ENCODE measurements at places on chromosomes 12 and 14.

GRCh38 chr12:124520265-124520701 is 47.1 kb downstream of the NCOR2 start:
- H3K4me3 ChIP-seq = no peak overlapping the region
- peaks cover 50% of the 10 kb centered on the region for H3K4me1 ChIP-seq
- no peak for DNase-seq

DNA sequence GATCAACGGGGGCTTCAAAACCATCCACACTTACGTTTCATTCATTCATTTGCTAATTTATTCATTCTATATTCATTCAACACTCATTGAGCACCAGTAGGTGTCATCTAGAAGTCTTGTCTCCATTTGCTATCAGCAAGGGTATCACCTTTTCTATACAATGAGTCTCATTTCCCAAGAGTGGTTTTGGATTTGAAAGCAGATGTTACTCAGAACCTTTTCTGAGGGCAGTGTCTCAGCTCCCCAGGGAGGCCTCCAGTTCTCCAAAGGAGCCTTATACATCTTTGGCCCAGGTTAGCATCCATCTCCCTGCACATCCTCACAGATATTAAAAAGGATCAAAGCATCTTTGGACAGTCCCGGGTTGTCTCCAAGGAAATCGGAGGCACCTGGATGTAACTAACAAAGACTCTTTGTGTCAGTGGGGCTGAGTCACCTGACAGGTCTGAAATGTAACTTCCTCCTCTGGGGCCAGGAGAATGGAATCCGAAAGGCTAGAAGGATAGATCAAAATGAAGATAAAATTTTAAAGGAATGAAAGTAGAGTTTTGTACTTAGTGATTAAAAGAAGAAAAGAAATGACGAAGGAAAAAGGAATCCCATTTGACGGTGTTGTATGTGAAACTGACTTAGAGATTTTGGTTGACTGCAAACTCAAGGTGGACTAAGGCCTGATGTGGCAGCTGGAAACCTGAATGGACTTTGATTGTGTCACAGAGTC is 103.0 kb downstream of the VCPKMT start:
- DNase-seq = peak; percentile 81
- peak overlapping the region; percentile 95 for H3K27ac ChIP-seq
- peaks cover 39% of the 10 kb centered on the region for H3K4me1 ChIP-seq
- H3K36me3 ChIP-seq = no peaks in the 10 kb centered on the region
- H3K4me3 ChIP-seq = no peak overlapping the region
- H3K27me3 ChIP-seq = no peaks in the 10 kb centered on the region

GRCh38 chr12:24328261-24328660 is 378.8 kb upstream of the SOX5 start:
- no peaks in the 10 kb centered on the region for H3K36me3 ChIP-seq
- no peak overlapping the region for H3K27ac ChIP-seq
- no peak overlapping the region for H3K4me3 ChIP-seq
- no peaks in the 10 kb centered on the region for H3K4me1 ChIP-seq
- H3K27me3 ChIP-seq = no peaks in the 10 kb centered on the region
- no peak for DNase-seq

DNA sequence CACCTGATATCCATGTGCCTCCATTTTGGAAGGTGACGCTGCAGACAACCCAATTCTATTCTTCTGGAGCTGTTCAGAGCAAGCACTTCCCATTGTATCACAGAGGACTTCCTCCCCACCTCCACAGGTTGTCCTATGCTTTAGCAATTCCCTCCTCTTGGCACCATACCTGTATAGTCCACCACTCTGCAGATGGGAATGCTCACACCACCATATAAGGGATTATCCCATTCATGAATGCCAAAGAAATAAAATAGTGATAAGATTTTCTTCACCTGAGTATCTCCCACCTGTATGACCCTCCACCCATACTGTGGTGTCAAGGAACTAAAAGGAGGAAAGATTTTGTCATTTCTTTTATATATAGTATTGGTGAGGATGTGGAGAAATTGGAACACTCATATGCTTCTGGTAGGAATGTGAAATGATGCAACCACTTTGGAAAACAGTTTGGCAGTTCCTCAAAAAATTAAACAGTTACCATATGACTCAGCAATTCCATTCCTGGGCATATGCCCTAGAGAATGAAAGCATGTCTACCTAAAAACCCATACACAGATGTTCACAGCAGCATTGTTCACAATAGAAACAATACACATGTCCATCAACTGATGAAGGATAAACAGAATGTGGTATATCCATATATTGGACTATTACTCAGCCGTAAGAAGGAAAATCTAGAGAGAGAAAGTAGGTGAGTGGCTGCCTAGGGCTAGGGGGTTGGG is 75.2 kb downstream of the FIGNL2 start:
- no peaks in the 10 kb centered on the region for H3K27me3 ChIP-seq
- no peak for DNase-seq
- H3K36me3 ChIP-seq = no peaks in the 10 kb centered on the region
- no peak overlapping the region for H3K4me3 ChIP-seq

DNA sequence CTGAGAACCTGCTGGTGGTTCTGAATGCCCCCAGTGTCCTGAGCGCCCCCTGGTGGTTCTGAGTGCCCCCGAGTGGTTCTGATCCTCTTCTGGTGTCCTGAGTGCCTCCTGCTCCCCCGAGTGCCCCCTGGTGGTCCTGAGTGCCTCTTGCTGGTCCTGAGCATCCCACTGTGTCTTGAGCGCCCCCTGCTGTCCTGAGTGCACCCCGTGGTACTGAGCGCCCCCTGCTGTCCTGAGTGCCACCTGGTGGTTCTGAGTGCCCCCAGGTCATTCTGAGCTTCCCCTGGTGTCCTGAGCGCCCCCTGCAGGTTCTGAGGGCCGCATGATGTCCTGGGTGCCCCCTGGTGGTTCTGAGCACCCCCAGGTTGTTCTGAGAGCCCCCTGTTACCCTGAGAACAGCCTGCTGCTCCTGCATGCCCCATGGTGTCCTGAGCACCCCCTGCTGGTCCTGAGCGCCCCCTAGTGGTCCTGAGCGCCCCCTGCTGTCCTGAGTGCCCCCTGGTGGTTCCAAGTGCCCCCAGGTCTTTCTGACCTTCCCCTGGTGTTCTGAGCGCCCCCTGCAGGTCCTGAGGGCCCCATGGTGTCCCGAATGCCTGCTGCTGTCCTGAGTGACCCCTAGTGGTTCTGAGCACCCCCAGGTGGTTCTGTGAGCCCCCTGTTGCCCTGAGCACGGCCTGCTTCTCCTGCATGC is 1165.4 kb downstream of the TMEM121 start:
- H3K27me3 ChIP-seq = peaks cover 6% of the 10 kb centered on the region
- H3K4me3 ChIP-seq = no peak overlapping the region
- no peaks in the 10 kb centered on the region for H3K4me1 ChIP-seq
- DNase-seq = no peak

- DNase-seq = no peak
- H3K4me3 ChIP-seq = no peak overlapping the region
- H3K27me3 ChIP-seq = no peaks in the 10 kb centered on the region
These were observed 27.4 kb upstream of the CEBPE start for GRCh38 chr14:23146351-23146910.

DNA sequence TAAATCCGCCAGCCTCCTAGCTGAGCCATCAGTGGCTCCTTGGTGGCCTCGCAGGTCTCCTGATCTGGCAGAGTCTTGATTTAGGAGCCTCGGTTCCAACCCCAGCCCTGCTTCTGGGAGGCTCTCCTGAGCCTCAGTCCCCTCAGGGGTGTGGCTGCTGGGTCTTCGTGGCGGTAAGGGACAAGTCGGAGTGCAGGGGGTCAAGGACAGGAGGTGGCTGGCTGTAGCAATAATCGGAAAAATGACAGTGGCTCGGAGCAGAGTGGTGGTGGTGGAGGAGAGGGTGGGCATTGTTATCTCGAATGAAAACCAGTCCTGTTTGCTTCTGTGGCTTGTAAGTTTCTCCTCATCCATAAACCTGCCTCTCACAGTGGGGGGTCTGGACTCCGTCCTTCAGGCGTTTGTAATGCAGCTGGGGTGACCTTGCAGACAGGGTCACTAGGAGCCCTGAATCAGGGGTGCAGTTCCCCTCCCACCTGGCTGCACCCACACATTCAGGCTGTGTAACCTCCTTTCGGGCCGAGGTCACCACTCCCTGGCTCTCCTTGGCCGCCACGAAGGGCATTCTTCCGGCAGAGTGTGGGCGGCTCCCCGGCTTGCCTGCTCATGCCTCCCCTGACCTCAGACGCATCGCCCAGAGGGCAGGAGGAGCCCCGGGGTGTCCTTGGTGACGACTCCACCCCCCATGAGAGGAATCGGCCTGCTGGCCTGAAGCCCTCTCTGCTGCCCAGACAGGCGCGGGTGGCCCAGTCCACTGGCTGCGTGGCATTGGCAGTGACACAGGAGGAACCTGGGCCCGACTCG is 8.1 kb downstream of the BCL7A start:
- peaks cover 26% of the 10 kb centered on the region for H3K4me1 ChIP-seq
- no peak overlapping the region for H3K4me3 ChIP-seq
- H3K27me3 ChIP-seq = no peaks in the 10 kb centered on the region
- H3K36me3 ChIP-seq = peaks cover 13% of the 10 kb centered on the region
- peak overlapping the region; percentile 63 for H3K27ac ChIP-seq
- no peak for DNase-seq

GRCh38 chr14:24631749-24632335 is 2.1 kb downstream of the GZMB start:
- H3K4me3 ChIP-seq = no peak overlapping the region
- H3K27me3 ChIP-seq = no peaks in the 10 kb centered on the region
- H3K27ac ChIP-seq = no peak overlapping the region
- no peaks in the 10 kb centered on the region for H3K36me3 ChIP-seq

DNA sequence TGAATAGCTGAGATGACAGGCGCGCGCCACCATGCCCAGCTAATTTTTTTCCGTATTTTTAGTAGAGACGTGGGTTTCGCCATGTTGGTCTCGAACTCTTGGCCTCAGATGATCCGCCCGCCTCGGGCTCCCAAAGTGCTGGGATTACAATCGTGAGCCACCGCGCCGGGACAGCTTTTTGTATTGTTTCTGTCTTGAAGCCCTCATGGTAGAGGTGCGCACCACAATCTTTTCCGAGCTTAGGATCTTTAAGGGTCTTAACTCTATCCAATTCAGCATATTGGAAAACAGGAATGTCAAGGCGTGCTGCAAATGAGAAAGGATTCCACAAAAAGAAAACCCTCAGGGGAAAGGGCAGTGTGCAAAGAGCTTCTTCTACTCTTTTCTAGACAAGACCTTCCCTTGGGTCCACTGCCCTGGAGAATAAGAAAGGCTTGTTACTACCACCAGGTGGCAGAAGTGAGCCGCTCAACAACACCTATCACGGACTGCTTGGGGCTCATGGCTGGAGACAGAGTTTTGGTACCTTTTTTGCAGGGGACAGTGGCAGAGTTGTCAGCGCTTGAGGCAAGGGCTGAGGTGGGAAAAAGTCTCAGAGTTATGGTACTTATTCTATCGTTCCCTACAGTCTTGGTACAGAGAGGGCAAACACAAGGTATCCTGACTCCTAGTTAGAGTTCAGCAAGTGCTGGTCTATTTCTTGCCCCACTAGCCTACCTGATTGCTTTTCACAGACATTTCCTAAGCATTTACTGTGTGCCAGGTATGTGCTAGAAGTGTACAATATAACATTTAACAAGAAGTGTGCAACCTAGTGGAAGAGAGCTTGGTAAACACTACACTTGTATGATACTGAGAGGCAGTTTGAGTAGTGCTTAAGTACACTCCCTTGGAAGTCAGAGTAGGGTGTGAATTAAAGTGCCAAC is 16.4 kb upstream of the SP7 start:
- no peak overlapping the region for H3K27ac ChIP-seq
- H3K4me3 ChIP-seq = no peak overlapping the region
- H3K27me3 ChIP-seq = no peaks in the 10 kb centered on the region
- DNase-seq = no peak
- H3K4me1 ChIP-seq = no peaks in the 10 kb centered on the region

- DNase-seq = peak; percentile 94
- H3K4me1 ChIP-seq = peaks cover 28% of the 10 kb centered on the region
- H3K4me3 ChIP-seq = no peak overlapping the region
These were observed 89.7 kb downstream of the TMCC3 start for GRCh38 chr12:94560431-94561221.

DNA sequence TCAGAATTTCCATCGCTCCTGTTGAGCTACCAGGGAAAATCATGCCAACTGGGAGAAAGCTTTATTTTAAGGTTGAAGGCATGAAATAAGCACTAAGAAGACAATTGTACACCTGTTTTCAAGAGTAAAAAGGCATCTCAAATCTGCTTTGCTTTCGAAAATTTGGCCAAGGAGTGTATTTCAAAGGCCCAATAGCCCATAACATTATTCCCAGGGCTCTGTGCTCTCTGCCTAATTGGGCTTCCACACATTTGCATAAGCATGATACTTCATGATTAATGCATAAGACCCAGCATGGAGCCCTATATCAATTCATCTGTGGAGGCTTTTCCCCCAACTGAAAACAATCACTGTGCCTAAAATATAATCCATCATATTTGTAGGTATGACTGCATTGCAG is 258.5 kb downstream of the NOVA1 start:
- no peak for DNase-seq
- no peaks in the 10 kb centered on the region for H3K4me1 ChIP-seq
- H3K27me3 ChIP-seq = no peaks in the 10 kb centered on the region
- H3K27ac ChIP-seq = no peak overlapping the region

GRCh38 chr12:105233041-105233905 is 2.7 kb downstream of the APPL2 start:
- peaks cover 13% of the 10 kb centered on the region for H3K36me3 ChIP-seq
- no peak for DNase-seq
- no peaks in the 10 kb centered on the region for H3K27me3 ChIP-seq
- no peak overlapping the region for H3K4me3 ChIP-seq
- peaks cover 12% of the 10 kb centered on the region for H3K4me1 ChIP-seq

- DNase-seq = no peak
- peaks cover 21% of the 10 kb centered on the region for H3K36me3 ChIP-seq
- H3K4me3 ChIP-seq = no peak overlapping the region
- H3K4me1 ChIP-seq = no peaks in the 10 kb centered on the region
- H3K27ac ChIP-seq = no peak overlapping the region
These were observed 46.3 kb upstream of the CATSPERB start for GRCh38 chr14:91778217-91778616.

DNA sequence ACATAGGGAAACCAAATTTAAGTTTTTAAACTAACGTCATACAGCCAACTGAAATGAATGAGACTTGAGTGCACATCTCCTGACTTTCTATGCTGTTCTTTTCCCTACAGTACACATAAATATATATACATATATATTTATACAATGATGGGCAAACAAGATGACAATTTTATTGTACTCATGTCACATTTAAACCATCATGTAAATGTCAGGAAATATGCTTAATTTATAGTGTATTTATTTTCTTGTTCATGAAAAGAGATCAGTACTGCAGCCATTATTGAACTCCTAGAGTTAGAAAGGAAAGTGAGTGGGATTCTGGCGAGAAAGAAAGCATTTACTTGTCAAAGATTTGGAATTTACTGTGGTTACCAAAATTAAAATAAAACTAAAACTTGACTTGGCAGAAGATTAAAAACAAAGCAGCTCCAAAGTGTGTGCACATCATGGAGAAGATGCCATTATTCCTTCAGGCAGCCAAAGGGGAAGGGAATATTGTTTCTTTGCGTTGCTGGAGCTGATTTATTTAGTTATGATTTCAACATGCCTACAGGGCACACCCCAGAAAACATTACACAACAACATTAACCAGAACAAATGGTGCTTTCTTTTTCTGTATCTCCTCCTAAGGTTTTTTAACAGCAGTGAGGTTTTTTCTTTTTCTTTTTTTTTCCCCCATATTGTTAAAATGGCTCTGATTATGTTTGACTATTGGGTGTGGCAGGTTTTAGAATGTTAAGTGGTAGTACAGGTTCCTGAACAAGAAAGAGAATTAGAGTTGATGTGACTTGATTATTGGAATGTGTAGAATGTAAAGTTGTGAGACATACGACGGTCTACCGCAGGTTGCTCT is 144.6 kb downstream of the RAD51B start:
- H3K4me3 ChIP-seq = no peak overlapping the region
- H3K27me3 ChIP-seq = no peaks in the 10 kb centered on the region
- H3K36me3 ChIP-seq = no peaks in the 10 kb centered on the region

All from RWPE2 (cell line).